BE2C (cell line): ENCODE measurements at places on chromosomes 6 and 20.

DNA sequence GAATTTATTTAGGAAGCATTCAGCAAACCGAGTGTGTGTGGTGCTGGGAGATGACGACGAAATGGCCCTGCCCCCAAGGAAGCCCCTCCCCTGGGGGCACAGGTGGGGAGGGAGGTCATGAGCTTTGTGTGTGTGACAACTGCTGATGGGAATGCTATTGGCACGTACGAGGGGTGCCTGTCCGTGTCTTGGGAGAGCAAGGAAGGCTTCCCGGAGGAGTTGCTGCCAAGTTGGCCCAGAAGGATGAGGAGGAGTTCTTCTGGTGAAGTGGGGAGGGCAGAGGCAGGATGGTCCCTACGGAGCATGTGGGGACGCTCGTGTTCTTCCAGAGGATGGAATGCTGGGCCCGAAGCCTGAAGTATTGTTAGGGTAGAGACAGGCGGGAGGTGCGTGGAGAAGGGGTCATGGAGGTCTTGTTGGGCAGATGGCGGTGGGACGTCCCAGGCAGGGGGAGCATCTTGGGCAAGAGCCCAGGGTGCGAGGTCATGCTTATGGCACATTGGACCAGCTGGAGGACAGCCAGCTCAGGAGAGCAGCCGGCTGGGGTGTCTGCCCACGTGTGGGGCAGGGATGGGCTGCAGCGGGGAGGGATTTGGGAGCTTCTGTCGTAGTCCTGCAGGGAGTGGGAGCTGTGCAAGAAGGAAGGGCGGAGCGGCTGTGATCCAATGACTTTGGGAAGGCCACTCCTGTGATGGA is 46.1 kb downstream of the SYNJ2 start:
- no peak for DNase-seq

GRCh38 chr6:1617466-1618310 is 8.0 kb downstream of the FOXC1 start:
- DNase-seq = no peak

- no peak for DNase-seq
Observed at GRCh38 chr6:120348926-120349325, 985.4 kb downstream of the TBC1D32 start.

DNA sequence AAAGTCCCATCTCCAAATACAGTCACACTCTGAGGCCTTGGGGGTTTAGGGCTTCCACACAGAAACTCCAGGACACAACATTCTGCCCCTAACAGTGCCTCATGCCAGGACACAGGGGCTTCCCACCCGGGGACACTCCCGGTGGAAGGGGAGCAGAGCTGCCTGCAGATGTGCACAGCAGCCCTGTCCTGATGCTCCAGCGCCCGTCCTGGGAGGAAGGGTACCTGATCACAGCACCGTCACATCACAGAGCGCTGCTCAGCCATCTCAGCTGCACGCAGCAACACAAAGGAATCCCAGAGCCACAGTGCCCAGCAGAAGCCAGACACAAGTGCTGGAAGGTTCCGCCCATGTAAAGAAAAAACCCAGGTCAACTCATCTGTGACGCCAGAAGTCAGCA is 156.7 kb downstream of the TAF4 start:
- no peak for DNase-seq

- no peak for DNase-seq
Observed at GRCh38 chr6:82176616-82177015, 70.9 kb downstream of the IBTK start.

GRCh38 chr6:81138236-81138635 is 614.2 kb downstream of the TENT5A start:
- no peak for DNase-seq

DNA sequence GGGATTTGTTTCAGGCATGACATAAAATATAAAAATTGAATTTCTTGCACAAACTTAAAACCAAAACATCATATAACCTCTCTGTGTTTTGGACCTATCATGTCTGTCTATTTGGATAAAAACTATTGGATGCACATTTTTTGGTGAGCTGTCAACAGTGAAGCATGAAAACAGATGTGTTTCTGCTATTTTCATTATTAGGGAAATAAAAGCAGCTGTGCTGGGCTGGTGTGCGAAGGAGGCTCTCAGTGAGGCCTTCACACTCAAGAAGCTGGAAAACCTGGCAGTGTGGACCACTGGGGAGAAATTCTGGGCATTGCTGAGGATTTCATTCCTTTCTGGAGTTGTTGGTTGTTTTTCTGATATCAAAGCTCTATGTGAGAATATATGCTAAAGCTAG is 395.3 kb downstream of the GJA1 start:
- DNase-seq = no peak

- DNase-seq = no peak
Observed at GRCh38 chr20:32062776-32063170, 10.7 kb downstream of the HCK start.

DNA sequence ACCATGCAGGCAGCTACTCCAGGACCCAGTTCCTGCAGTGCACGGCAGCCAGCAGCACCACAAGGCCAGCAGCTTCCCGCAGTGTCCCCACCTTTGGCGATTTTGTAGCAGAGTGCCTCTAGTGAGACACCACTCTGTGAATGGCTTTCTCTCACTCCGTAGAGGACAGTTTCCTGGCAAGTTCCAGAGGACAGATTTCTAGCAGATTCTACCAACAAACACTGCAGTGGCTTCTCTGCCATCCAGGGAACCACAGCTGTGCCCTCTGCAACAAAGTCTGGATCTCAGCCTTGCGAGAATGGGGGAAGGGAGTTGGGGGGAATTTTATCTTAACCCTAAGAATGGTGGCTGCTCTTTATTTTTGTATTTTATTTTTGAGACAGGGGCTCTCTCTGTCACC is 28.7 kb downstream of the SNHG17 start:
- no peak for DNase-seq

DNA sequence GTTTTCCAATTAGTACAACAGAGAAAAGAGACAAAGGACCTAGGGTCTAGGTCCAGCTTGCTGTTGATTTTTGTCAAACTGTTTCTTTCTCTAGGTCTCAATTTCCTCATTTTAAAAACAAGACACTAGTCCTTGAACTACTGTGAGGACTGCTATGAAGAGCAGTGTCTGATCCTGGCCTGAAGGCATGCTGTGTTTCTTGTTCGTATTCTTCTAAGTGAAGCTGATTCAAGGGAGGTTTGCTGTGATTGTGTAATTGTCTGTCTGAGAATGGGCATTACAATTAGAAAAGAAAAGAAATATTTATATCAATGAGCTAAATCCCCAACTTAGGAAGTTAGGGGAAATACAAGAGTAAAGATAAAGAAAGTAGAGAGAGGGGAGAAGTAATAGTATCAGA is 228.2 kb upstream of the SUPT3H start:
- no peak for DNase-seq

DNA sequence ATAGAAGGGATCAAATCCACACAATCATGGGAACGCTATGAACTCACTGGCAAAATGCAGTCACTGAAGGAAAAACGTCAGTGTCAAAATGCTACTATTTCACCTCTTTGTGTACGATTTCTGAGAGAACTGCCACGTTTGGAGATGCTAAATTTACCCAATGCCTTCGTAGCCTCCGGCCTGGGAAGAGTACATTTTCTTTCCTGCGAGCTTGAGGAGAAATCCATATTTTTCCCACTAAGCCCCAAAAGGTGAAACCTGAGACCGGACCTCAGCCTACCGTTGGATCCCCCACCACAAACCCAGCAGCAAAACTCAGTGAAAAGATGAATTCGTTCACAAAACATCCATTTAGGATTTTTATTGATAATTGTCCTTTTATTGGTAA is 131.7 kb downstream of the GPX5 start:
- no peak for DNase-seq

- DNase-seq = no peak
Observed at GRCh38 chr6:9540126-9540525, 874.7 kb downstream of the TFAP2A start.

DNA sequence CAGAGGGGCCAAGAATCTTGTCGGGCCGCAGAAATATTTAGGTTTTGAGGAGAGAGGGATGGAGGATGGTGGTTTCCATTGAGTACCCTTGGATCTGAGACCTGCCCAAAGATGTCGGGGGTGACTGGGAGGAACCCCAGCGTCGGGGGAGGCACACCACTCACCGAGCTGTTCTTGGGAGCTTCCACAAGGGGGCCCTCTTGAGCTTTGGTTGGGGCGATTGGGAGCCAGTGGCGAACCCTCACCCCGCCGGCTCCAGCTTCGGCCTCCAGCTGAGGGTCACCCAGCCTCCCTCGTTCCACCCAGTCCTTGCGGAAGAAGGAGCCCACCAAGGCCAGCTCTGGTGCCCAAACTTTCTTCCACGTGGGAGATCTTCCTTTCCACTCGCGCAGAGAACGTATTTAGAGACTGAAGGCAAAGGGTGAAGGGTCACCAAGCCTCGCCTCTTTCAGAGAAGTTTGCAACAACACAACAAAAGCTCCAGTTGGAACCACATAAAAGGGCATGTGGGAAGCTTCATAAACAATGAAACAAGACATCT is 33.6 kb downstream of the APCDD1L start:
- DNase-seq = peak; percentile 53

DNA sequence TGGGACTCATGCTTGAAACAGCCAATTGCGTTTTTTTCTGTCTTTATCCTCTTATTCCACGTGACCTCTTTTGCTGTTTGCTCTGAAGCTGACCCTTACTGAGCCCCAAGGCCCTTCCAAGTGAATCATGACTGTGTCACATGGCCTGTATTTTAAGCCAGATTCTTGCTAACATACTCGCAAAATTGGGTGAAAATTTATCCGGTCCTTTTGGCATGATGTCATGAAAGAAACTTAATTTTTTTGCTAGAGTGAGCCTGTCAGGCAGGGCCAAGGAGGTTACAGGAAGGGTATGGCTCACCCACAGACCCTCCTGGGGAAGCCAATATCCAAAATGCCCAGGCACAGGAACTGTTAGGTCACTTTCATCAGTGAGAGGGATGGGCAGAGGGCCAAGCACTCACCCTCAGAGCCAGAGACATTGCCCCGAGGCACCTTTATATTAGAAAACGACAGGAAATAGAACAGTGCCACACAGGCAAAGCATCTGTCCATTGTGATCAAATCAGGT is 296.7 kb downstream of the CDH26 start:
- DNase-seq = peak; percentile 26

- no peak for DNase-seq
Observed at GRCh38 chr20:4870906-4871305, 130.4 kb downstream of the SLC23A2 start.

DNA sequence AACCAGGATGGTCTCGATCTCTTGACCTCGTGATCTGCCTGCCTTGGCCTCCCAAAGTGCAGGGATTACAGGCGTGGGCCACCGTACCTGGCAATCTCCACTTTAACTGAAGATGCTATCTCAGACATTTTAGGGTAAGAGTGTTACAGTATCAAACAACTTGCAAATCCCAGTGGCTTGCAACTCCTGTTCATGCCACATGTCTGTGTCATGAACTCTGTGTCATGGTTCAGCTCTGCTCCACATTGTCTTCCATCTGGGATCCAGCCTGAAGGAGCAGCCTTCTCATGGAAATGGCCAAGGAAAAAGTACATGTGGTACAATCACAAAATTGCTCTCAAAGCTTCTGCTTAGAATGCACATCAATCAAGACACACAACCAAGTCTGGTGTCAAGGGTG is 114.9 kb downstream of the MAP3K5 start:
- no peak for DNase-seq

DNA sequence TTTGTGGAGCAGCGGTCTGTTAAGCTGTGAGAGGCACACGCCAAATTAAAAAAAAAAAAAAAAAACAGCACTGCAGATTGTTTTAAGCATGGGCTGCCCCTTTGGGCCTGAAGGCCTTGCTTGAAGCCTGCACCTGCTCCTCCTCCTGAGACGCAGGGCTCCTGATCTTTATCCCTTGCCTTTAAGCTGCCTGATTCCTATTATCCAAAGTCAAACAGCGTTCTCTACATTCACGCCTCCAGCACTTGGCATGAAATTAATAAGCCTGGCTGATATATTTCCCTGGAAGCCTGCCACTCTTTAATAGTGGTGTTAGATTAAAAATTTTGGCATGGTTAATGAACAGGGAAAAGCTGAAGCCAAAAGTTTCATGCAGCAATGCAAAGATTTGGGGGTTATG is 163.9 kb downstream of the FAXC start:
- no peak for DNase-seq

GRCh38 chr6:31877125-31877650 is 1.6 kb downstream of the SLC44A4 start:
- no peak for DNase-seq

DNA sequence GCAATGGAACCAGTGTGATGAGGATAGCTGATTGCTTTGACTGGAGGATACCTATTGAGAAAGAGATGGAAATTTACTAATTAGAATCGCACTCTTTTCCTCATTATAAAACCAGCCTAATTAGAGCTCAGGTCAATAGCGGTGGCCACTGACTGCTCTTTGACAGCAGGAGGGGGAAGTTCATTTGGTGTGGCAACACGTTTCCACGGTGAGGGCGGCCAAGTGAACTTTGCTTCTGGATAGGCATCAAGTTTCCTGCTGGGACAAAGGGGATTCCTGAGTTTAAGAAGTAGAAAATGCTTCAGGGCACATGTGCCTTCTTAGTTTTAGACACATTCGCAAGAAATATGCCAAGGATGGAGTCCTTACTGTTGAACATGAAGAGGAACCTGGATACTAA is 145.3 kb upstream of the NRN1 start:
- no peak for DNase-seq
